ENCODE measurements at places on chromosomes 12 and 14. TPM values are rescaled to one million over a fixed set of nuclear protein-coding genes. Genes with fewer than 3 reads are reported as not detected.

The DAO gene
- total RNA-seq, result not detected

The TAS2R10 gene
- total RNA-seq, result 0.86 TPM

The KCNMB4 gene
- total RNA-seq, result 4.2 TPM

The CEBPE gene
- not detected for total RNA-seq

The CLEC4E gene
- total RNA-seq, result not detected

The HOXC6 gene
- 1.6 TPM for total RNA-seq

The MGP gene
- total RNA-seq, result 10.6 TPM

The DLGAP5 gene
- total RNA-seq, result 17.4 TPM
